Suprapubic skin (tissue), 4 donors: ENCODE measurements at places on chromosomes 2 and 18.

DNA sequence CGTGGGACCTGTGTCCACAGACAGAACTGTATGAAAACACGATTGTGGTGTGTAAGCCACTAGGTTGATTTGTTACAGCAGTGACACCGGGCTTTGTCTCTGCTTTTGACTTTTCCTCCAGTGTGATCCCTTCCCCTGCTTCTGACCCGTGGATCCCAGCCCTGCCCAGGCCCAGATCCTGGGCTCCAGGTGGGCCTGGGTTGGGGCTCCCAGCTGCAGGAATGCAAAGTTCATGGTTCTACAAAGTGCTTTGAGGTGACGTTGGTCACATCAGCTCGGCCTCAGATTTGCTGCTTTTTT lies 26.8 kb downstream of the HPCAL1 start:
- H3K36me3 ChIP-seq = no peaks in the 10 kb centered on the region
- no peak overlapping the region for H3K27ac ChIP-seq
- peaks cover 39% of the 10 kb centered on the region for H3K4me1 ChIP-seq
- H3K4me3 ChIP-seq = no peak overlapping the region
- H3K27me3 ChIP-seq = no peaks in the 10 kb centered on the region

- no peaks in the 10 kb centered on the region for H3K36me3 ChIP-seq
- no peaks in the 10 kb centered on the region for H3K4me1 ChIP-seq
- no peak for DNase-seq
- no peak overlapping the region for H3K27ac ChIP-seq
- H3K4me3 ChIP-seq = no peak overlapping the region
Measured at GRCh38 chr2:195146761-195147541, 510.1 kb upstream of the SLC39A10 start.

DNA sequence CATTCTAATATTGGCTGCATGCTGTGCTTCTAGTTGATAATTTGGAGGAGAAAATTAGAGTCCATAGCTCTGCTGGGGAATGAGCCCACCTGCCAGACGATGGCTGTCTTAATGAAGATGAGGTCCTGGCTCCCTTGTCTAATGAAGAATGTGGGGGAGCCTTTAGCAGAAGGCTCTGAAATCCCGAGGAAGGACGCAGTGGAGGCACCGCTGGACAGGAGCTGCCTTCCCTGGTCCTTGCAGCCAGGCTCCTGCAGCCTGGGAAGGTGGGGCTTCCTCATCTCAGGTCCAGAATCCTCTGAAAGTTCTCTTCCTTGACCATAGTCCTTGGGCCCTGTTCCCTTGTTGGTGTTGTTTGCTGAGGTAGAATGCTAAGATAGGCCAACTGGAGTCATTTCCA lies 208.3 kb downstream of the AGAP1 start:
- H3K27ac ChIP-seq = peak overlapping the region; percentile 67
- DNase-seq = no peak
- no peaks in the 10 kb centered on the region for H3K36me3 ChIP-seq
- H3K4me3 ChIP-seq = no peak overlapping the region

DNA sequence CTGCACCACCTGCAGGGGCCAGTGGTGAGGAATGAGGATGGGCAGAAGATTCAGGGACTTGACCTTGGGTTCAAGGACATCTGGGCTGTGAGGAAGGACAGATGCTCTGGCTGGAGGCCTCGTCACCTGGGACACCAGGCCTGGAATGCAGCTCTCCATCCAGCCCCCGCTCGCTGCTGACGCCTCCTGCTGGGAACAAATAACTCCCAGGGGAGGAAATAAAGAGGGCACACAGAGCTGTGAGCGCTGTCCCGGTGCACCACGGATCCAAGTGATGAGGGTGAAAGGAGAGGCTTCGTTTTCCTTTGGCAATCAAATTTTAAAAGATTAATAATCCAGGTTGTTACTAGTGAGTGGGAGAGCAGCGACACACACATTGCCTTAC lies 368.0 kb upstream of the MYT1L start:
- H3K27ac ChIP-seq = no peak overlapping the region
- no peak for DNase-seq
- no peaks in the 10 kb centered on the region for H3K36me3 ChIP-seq
- H3K27me3 ChIP-seq = peaks cover 12% of the 10 kb centered on the region
- H3K4me1 ChIP-seq = no peaks in the 10 kb centered on the region

DNA sequence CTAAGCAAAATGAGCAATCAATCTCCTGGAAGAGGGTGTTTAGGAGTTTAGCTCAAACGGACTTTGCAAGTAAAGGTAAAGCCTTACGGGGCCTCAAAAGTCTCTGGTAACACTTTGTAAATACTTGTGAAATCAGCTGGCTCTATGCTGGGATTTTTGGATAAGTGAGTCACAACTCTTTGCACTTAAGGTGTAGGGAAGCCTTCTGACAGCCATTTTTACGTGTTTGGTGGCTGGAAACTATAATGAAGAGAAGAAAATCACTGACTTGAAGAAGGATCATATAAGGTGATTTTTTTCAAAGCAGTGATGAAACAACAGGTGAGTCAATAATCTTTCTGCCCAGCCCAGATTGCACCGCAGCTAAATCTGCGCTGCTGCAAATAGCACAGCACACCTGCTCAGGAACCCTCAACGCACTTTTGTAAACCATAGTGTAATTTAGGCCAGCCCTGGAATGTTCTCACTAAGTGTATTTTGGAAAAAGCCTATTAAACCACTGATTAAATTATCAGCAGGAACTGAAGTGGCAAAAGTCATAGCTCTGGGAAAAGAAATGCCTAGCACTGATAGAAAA lies 218.8 kb downstream of the AGPS start:
- H3K27ac ChIP-seq = no peak overlapping the region
- H3K27me3 ChIP-seq = no peaks in the 10 kb centered on the region
- DNase-seq = no peak
- H3K4me3 ChIP-seq = no peak overlapping the region
- no peaks in the 10 kb centered on the region for H3K36me3 ChIP-seq
